ENCODE measurements at places on chromosomes 16 and 17.

- no peak for DNase-seq
Observed at GRCh38 chr16:49084628-49085390, 196.8 kb downstream of the CBLN1 start.

GRCh38 chr17:7236808-7237207 is 2.4 kb downstream of the PHF23 start:
- no peak for DNase-seq

GRCh38 chr17:17783825-17784656 is 52.7 kb downstream of the SREBF1 start:
- no peak for DNase-seq

DNA sequence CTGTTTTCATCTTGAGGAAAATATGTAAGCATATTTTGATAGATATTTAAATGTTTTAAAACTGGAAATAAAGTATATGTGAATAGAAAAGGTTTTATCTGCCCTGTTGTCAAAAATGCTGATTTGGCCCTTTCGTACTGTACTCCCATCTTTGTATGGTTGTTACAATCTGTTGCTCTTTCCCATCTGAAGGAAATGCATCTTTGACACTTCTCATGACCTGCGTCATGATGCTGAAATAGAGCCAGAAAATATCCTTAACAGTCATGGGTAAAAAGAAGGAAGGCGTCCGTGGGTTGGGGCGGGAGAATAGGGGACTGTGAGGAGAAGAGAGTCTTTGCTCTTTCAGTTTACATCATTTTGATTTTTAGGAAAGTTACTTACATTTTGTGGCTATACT is 327.7 kb downstream of the BCAS3 start:
- no peak for DNase-seq

- peak; percentile 47 for DNase-seq
Observed at GRCh38 chr17:82734987-82735866, at the start of gene FN3K. Gene FN3K (plus strand): TSS chr17:82735615. CDS start chr17:82735637, 22 bp downstream.

GRCh38 chr17:75011401-75012095 is 922 bp upstream of the MRPL58 start:
- peak; percentile 70 for DNase-seq

DNA sequence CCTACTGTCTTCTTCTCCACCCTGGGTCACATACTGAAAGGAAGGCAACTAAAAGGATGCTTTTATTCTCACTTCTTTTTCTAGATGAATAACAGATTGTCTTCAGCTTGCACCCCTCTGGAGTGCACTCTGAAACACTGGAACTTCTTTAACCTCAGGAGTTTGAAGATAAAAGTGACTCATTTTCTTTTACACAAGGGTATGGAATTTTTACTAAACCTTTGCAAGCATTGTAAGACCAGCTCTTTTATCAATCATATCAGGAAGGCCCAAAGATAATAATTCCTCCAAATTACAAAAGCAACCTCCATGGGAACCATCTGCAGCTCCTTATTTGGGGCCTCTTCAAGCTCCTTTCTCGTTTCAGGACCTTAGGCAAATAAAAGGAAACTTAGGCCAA is 193.5 kb upstream of the KIF2B start:
- no peak for DNase-seq

DNA sequence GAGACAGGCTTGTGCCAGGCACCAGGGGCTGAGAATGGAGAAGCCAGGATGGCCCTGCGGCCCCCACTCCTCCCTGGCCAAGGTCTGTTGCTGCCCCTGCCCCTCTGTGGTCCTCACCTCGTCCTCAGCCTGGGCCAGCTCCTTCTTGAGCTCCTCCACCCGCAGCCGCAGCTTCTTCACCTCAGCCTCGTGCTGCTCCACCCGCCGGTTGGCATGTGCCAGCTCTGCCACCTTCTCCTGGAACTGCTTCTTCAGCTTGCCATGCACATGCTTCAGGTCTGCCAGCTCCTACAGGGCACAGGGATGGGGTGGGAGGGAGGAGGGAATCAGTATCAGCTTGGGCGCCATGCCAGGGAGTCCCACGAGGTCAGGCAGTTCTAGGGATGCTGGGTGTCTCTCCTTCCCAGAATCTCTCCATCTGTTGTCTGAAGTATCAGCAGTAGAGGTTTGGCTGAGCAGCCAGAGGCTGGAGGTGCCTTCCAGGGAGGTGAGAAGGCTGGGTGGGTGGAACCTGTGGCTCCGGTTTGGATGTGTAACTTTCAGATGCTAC is 20.1 kb downstream of the CCDC102A start:
- DNase-seq = no peak

- no peak for DNase-seq
Observed at GRCh38 chr16:20614186-20615141, 38.3 kb upstream of the ACSM2B start.

GRCh38 chr17:12830777-12831247 is 41.5 kb downstream of the ARHGAP44 start:
- DNase-seq = no peak

DNA sequence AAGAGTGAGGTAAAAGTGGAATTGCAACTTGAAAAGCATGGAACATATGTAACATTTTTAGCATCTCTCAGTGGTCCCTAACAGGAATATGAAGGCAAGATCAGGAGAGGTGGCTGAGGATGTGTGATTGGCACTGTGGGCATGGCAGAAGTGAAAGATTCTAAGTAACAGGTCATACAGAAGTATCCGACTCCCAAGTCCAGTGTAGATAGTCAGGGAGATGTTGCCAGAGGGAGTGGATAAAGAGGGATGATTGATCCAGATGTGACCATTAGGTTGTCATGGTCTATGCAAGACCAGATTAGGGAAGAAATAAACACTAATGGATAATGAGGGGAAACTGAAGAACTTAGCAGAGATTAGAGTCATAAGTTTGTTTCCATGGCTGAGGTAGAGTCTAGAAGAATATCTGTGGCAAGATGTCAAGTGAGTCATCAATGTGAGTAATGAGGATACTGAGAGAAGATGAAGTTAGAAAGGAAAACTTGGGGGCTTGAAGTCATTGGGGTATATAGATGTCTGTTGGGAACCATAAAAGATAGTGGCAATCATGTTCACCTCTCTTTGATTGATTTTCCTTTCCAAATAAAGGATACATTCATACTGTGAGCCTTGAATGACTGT is 23.9 kb upstream of the CAPNS2 start:
- no peak for DNase-seq

DNA sequence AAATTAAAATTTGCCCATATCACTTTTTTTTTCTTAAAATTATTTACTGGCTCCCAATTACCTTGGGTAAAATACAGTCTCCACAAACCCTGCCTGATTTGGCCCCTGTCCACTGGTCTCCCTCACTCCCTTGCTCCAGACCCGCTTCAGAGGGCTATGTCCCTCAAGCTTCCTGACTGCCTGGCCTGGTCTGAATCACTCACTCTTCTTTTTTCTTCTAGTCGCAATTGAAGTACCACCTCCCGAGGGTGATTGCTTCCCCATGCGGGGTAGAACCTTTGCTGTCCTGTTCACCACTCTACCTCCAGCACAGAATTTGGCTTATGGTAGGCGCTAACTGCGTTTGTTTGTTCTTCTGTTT is 598 bp upstream of the PGAP3 start:
- no peak for DNase-seq

DNA sequence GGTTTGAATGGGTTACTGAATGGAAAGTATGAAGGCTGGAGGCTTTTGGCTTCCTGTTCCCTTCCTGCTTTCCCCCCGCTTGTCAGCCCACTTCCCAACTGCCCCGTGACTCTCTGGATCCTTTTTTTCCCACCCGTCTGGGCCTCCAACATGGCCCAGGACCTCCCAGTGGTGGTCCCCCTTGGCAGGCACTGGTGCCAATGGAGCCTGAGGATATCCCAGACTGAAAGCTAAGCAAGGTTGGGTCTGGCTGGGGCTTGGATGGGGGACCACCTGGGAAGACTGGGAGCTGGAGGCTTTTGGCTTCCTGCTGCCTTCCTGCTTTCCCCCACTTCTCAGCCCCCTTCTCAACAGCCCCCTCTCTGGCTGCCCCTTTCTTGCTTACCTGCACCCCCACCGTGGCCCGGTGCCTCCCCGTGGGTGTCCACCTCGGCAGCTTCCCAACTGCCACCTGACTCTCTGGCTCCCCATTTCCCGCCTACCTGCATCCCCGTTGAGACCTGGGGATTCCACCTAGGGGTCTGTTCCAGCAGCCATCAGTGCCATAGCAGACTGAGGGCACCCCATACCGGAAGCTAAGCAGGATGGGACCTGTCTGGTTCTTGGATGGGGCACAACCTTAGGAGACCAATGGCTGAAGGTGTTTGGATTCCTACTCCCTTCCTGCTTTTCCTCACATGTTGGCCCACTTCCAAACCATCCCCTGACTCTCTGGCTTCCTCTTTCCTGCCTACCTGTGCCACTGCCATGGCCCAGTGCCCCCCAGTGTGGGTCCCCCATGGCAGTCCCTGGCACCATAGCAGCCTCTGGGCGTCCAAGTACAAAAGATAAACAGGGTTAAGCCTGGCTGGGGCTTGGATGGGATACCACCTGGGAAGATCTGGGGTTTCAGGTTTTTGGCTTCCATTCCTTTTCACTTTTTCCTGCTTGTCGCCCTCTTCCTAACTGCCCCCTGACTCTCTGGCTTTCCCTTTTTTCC is 2295.3 kb downstream of the TP53TG3F start:
- DNase-seq = no peak

GRCh38 chr16:57165938-57166337 is 19.9 kb downstream of the PSME3IP1 start:
- DNase-seq = no peak

DNA sequence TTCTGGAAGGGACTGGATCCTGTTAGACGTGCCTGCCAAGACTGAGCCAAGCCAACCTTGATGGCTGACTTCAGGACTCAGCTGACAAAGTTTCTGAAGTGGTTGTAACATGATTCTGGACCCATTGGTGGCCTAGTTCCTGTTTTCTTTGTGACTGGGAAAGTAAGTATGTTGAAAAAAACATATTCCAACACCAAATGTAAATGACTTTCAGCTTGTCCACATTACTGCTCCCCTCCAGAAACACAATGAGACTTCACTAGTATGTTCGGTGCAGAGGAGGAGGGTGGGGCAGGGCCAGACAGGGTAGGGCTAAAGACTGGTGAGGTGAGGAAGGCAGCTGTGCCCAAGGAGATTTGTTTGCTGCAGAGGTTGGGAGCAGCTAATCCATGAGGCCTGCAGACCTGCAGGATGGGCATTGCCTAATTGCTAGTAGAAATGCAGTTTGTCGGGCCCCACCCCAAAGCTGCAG is 26.4 kb downstream of the NMT1 start:
- DNase-seq = peak; percentile 57

DNA sequence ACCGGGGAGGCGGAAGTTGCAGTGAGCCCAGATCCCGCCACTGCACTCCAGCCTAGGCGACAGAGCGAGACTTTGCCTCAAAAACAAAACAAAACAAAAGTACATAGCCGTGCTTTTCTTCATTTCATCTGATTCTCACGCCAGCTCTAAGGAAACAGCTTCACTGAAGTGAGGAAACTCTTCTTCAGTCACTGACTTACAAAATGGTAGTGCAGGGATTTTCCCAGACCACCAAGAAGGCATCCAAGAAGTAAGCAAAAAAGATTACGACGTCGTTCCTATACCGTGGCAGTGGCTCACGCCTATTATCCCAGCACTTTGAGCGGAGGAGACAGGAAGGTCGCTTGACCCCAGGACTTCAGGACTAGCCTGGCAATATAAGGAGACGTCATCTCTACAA is 40.4 kb upstream of the SLFN13 start:
- no peak for DNase-seq

GRCh38 chr16:47519037-47519436 is 57.9 kb downstream of the PHKB start:
- no peak for DNase-seq

GRCh38 chr17:49260817-49261291 is 30.3 kb upstream of the PHOSPHO1 start:
- DNase-seq = no peak

GRCh38 chr17:8290043-8290442 is 1.6 kb downstream of the RANGRF start:
- no peak for DNase-seq

DNA sequence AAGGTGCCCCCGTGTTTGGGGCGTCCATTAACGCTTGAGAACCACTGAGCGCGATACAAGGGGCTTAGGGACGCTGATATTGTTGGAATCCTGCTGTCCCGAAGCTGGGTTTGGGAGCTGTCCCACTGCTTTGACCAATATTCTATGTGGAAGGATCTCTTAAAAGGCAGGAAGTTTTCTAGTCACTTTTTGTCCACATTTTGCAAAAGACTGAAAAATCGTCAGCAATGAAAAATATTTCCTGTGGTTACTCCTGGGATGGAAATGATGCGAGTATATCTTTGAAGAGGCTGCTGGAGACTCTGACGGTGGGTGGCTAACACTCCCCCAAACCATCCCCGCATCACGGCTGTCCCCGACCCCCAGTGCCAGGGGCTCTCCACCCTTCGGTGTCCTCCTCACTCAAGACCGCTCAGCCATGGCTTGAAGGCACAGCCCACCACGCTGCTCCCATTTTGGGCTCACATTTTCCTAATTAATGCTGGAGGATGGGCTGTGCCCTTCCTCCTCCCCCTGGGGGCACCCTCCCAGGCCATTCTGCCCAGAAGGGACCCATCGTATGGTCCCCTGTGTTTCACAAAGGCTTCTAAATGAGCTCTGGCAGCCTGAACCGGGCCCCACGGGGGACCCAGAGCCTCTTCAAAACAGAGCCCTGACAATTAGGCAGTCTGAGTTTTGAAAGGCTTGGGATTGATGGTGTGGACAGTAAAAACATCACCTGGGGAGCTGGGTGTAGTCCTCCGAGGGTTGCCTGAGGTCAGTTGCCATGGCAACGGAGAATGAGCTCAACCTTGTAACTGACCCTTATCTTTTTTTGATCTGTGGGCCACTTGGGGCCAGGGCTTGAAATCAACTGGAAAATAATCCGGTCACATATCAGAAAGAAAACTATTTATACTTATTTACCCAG is 158.6 kb downstream of the C16orf78 start:
- no peak for DNase-seq

DNA sequence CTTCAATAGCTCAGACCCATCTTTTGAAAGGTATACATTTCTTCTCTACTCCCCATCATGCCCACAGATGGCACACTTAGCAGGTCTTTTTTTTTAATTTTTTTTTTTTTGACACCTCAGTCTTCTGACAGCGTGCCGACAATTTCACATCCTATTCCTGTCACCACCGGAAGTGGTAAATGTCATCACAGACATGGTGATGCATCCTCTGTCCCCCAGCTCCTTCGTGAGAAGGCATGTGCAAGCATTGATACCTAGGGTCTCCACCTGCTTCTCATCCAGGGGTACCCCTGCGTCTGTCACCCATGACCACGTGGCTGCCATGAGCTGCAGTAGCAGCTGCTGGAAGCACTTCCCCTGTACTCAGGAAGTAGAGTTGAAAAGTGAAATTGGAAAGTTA is 35.6 kb downstream of the ELAC2 start:
- no peak for DNase-seq

GRCh38 chr17:57985675-57985974 is 2.4 kb downstream of the VEZF1 start:
- DNase-seq = no peak

GRCh38 chr17:68565661-68566441 is 35.3 kb downstream of the FAM20A start:
- DNase-seq = no peak

- no peak for DNase-seq
Observed at GRCh38 chr16:51357839-51358238, 206.8 kb upstream of the SALL1 start.

- no peak for DNase-seq
Observed at GRCh38 chr16:11242658-11243057, 13.3 kb downstream of the SOCS1 start.

Measured in tibial artery (tissue), 4 donors.